ENCODE measurements at places on chromosomes 6 and 20.

GRCh38 chr6:30885999-30886896 lies 1.9 kb downstream of the DDR1 start:
- peak; percentile 51 for DNase-seq

- no peak for DNase-seq
These were observed 11.5 kb upstream of the NFATC2 start for GRCh38 chr20:51553897-51554486.

- no peak for DNase-seq
These were observed 396.2 kb downstream of the UTRN start for GRCh38 chr6:144681334-144681733.

DNA sequence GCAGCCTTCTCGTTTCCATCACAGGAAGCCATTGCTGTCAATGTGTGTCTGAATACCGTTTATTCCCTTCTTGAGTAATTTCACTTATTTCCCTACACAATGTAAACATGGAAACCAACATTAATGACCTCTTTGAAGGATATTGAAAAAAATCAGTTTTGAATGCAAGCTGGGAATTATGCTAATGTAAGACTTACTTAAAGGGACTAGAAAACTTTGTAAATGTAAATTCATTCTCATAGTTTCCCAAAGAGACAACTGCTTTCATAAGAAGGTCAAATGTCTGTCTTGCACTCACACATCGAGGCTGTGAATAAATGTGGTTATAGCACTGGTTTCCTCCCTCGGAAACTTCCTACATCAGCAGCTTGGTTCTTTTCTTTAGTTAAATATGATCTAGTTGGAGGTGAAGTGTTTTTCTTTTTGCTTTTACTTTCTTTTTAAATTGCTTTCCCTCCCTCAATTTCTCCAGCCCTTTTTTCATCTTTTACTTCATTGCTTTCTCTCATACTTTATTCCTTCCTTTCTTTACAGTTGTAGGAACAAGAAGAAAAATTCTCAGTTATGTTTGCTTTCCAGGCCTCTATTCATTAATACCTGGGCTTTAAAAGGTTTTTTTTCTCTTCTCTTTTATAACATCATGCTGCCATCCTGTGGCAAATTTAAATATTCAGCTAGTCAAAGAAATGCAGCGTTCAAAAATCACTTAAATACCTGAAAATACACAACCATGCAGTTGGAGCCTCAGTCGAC lies 108.3 kb downstream of the TNFAIP3 start:
- DNase-seq = no peak

DNA sequence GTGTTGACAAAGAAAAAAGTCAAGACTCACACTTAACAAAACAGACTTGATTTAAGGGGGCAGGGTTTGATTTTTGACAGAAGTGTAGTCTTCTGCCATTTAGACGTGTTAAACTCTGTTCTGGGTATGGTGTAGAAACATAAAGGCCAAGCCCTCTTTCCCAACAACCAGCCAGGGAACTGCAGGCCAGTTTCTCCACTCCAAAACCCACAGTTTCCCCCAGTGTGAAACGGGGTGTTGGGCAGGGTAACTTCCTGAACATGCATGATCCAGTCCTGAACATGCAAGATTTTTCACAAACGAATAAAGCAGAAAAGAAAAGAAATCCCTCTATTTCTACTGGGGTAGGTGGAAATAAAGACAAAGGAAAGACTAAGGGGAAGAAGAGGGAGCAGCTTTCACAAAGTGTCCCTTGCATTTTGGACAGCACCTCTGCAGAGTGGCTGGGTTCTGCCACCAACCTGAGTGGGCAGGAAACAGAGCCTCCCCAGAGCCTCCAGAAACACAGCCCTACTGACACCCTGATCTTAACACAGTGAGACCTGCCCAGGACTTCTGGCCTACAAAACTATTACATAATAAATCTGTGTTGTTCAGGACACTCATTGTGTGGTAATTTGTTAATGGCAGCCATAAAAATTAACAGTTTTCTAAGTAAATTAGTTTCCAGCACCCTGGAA lies 7.5 kb downstream of the APMAP start:
- no peak for DNase-seq

DNA sequence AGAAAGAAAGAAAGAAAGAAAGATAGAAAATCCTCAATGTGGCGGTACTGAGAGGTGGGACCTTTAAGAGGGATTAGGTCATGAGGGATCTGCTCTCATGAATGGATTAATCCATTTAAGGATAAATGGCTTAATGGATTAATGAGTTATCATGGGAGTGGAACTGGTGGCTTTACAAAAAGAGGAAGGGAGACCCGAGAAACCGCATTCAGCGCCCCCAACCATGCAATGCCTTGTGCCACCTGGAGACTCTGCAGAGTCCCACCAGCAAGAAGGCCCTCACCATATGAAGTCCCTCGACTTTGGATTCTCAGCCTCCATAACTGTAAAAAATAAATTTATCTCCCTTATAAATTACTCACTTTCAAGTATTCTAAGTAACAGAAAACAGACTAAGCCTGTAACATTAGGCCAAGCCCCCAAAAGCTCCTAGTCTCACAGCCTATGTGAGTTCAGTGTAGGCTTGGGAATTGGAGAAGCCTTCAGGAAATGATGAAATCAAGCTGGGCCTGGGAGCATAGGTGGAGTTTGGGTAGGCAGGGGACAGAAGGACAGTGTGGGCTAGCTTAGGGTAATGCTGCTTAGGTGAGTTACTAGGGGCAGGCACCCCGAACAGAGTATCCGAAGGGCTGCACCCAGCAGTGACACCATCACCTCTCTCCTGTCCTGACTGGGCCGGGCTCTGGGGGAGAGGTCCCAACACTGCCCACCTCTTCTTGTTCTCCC lies 36.2 kb upstream of the RNF24 start:
- DNase-seq = no peak

DNA sequence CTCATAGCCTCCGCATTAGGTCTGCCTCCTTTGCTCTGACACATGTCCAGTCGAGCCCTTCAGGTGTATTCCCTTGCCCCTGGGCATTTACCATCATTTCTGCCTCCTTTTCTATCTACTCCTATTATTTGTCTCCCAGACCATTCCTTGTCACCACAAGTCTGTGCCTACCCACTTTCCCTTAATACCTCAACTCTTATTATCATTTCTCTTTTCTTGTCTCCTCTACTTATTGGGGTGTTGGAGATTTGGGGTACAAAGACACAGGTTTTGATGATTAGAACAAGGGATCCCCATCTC lies 1.4 kb downstream of the SYNGAP1 start:
- no peak for DNase-seq

DNA sequence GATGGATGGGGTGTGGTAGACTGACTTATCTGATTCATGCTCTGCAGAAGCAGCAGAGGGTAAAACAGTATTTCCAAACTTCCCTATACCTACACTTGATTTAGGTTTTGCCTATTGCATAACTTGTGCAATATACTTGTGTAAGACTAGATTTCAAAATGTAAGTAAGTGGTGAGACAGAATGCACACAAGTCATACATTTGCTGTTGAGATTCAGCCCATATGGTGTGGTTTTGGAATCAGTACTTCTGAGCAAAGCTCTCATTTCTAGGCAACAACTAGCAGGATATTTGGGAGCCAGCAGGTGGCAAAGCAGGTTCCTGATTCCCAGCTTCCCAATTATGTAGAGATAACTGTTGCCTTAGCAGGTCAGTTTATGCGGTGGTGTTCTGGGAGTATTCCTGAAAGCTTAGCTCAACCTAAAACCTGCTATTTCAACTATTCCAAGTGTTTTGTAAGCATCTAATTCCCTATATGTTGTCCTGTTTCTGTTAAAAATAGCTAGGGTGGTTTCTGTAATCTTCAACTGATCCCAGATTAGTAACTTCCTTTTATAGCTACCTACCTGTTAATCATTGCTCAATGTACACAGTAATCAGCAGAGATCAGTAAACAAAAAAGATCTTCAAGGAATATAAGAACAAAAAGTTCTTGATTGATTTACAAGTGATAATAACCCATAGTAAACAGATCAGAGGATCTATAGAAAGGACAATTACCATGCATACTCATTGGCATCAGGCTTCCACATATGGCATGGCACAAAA lies 8.5 kb upstream of the FABP7 start:
- no peak for DNase-seq

Data from fibroblast of skin of left quadriceps (primary cell).